ELR (cell line): ENCODE measurements at places on chromosomes 1 and 21.

- DNase-seq, result no peak
These were observed 20.1 kb downstream of the CASZ1 start for GRCh38 chr1:10776190-10776905.

DNA sequence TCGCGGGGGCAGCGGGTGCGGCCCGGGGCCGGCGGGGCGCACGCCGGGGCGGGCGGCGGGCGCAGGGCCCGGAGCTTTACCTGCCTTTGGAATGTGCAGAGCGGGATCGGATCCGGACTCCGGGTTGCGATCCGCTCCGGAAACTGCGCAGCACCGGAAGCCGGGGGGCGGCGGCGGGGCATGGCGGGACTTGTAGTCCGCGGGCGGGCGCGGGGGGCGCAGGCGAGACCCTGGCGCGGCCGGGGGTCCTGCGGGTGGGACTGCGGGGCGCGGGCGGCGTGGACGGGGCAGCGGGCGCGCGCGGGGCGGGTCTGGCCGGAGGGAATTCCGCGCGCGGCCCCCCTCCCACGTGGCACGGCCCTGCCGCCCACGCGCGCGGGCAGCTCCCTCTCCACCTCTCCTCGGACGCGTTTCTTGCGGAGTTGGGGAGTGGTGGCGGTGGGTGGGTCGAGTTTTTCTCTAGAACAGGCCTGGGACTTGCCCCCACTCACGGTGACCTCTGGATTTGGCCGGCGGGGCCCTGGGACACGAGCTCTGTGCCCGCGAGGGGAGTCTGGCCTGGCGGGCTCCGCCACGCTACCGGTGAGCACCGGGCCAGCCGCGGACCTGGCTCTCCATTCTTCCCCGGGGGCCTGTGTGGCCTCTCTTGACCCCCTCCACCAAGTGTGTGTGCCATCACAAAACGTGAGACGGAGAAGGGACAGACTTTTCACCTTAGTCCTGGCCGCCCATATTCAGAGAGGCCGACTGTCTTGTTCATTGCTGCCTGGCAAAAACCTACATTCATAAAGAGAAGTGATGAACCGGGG lies at the start of gene PRDM15:
Gene PRDM15, minus strand, starts transcription at position 155 of the 809 bp plus-strand sequence. CDS start 18,981 bp downstream, outside the sequence.
- peak; percentile 85 for DNase-seq

- DNase-seq, result no peak
These were observed 26.2 kb downstream of the TP73 start for GRCh38 chr1:3678361-3679097.

GRCh38 chr1:156344409-156344808 lies 6.1 kb downstream of the TSACC start:
- no peak for DNase-seq

DNA sequence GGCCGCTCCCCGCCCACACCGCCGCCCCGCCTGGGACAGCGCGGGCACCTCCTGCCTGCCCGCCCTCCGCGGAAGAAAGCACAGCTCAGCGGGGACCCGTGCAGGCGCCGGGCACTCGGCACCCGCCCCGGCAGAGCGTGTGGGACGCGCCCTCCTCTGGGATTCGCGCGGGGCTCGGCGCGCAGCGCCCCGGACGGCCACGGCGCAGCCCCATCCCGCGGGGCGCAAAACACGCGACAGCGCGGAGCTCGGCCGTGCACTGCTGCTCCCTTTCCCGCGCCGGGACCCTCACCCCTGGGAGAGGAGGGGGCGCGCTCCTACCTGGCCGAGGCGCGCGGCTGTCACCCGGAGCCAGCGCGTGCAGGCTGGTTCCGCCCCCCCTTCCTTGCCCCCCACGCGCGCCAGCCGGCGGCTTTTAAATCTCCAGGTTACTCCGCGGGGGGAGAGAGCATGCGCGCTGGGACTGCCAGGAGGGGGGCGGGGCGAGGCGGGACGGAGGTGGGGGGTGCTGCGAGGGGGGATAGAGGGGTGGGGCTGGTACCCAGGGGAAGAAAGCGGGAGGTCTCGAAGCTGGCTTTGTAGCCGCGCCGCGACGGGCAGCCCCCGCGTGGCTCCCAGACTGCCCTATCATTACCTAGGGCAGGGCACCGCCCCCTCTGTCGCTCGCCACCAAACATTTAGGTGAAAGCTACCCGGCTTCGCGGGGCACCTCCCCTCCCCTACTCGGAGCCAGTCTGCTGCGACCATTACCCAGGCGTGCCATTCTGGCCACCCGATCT lies at the start of gene SLC45A3:
Gene SLC45A3, minus strand, starts transcription at position 437 of the 779 bp plus-strand sequence. CDS start 15,853 bp downstream, outside the sequence.
- peak; percentile 44 for DNase-seq

DNA sequence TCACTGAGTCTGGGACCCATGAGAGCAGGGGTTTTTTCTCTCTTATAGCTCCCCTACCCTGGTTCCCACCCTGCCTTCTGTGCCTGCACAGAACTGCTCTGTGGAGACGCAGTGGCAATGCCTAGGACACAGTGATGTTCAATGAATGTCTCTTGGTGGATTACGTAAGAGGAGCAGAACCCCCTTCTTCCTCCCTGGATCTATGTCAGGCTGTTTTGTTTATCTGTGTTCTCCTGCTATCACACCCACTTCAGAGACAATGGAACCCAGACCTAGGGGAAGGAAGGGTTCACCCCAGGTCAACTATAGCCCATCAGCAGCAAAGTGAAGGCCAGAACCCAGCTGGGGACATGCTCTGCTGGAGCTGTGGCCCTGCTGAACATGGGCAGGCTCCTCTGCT lies 2.0 kb downstream of the HPCAL4 start:
- no peak for DNase-seq

- DNase-seq, result peak; percentile 80
These were observed 25.7 kb downstream of the PRMT2 start for GRCh38 chr21:46661211-46661625.

DNA sequence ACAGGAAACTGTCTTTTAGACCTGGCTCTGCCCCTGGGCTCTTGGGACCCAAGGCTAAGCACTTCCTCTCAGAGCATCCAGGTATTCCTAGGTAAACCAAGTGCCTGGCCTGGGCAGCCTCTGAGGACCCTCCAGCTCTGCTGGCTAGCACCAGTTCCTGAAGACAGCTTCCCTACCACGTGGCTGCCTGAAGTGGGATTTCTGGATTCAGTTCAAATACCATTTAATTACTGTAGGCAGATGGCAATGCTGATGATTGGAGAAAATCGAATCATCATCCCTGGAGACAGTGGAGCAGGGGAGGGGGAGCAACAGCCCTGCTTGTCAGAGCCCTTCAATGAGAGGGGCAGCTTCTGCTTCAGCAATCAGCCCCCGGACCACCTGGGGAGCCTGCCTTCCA lies 11.9 kb downstream of the KIF21B start:
- no peak for DNase-seq

DNA sequence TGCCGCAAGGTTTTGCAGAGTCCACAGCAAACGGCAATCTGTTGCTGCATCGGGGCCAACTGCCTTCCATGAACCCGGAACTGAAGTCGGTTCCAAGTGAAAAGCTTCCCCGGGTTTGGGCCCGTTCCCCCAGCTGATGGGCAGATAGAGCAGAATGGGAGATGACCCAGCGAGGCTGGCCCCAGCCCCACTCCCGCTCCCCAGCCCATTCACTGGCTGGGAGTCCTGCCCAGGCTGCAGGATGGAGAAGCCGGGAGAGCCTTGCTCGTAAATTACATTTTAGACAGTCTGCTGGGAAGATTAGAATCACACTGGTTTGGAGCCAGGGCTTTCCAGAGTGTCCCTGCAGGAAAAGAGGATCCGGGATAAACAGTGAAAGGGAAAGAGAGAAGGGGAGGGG lies 31.6 kb upstream of the PAX7 start:
- no peak for DNase-seq

GRCh38 chr1:37497832-37498231 lies 16.7 kb downstream of the MEAF6 start:
- no peak for DNase-seq

GRCh38 chr1:34597877-34598514 lies 156.9 kb upstream of the GJB5 start:
- peak; percentile 41 for DNase-seq

DNA sequence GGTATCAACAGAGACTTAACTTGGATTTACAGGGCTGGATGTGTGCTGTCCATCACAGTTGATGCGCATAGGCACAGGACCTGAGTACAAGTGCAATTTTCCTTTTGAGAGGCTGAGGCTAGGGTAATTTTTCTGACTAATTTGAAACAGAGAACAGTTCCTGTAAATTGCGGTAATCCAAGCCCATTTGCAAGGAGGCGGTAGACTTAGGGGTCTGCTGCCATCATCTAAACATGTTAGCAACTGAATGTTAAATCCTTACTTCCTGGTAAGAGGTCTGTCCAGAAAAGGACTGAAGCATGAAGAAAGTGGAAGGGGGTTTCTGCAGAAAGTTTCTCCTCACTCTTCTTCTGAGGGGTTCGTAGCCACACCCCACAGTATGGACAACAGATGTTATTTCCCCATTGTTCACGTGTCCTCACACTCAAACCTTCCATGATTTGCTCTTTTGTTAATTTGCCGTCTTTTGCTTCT lies 23.7 kb upstream of the C1orf198 start:
- DNase-seq, result no peak

- DNase-seq, result peak; percentile 73
These were observed 46.9 kb upstream of the GNG12 start for GRCh38 chr1:67880056-67880601.

GRCh38 chr1:58833166-58833565 lies 49.3 kb upstream of the JUN start:
- DNase-seq, result no peak

DNA sequence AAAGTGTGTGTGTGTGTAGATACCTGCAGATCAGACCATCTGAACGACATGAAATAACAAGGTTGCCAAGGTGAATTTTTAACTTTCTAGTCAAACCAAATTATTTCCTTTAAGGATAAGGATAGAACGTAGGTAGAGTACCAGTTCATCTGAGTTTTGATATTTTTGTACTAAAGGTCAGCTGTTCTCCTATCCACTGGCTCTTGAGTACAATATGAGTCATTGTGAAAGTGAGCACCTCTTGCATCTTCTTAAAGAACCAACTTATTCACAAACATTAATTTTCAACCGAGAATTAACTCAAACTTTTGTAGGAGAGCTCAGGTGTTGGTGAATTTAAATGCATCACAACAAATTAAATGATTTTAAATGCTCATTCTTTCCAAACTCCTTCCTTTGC lies 71.5 kb downstream of the IFI44 start:
- DNase-seq, result no peak

GRCh38 chr1:16321176-16321867 lies 31.0 kb downstream of the FBXO42 start:
- DNase-seq, result no peak

GRCh38 chr1:86018283-86018923 lies 138.2 kb downstream of the COL24A1 start:
- DNase-seq, result peak; percentile 54

GRCh38 chr1:113456967-113457366 lies 66.7 kb downstream of the MAGI3 start:
- peak; percentile 97 for DNase-seq

DNA sequence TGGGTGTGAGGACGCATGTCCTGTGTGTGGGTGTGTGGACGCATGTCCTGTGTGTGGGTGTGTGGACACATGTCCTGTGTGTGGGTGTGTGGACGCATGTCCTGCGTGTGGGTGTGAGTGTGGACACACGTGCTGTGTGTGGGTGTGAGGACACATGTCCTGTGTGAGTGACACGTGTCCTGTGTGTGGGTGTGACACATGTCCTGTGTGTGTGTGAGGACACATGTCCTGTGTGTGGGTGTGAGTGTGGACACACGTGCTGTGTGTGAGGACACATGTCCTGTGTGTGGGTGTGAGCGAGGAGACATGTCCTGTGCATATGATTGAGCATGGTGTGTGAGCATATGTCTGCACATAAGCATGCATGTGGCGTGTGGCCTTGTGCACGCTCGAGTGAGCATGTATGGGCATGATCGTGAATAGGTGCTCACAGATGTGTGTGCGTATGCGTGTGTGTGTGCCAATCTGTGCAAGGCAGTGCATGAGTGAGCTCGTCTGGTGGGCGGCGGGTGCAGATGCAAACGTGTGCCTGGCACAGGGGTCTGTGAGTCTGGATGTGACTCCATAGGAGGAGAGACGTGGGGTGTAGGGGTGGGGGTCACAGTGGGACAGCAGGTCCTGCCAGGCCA lies 25.3 kb downstream of the MEGF6 start:
- DNase-seq, result no peak

DNA sequence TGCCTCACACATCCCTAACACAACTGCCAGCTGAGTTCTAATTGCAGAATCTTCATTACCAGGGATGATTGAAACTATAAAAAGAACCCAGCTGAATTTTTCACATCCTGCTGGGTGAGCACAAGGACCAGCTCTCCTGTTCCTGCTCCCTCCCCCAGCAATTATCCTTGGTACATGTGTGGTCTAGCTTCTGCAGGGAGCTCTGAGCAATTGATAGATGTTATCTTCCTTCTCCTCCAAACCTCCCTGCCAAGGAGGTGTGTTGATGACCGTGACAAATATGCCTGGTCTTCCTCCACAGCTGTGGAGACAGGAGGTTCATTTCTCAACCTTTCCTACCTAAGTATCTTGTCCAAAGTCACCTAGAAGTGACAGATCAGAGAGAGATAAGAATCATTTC lies 65.3 kb upstream of the MAN1A2 start:
- no peak for DNase-seq

- DNase-seq, result peak; percentile 51
These were observed 870 bp downstream of the STRIP1 start for GRCh38 chr1:110035236-110035752.

DNA sequence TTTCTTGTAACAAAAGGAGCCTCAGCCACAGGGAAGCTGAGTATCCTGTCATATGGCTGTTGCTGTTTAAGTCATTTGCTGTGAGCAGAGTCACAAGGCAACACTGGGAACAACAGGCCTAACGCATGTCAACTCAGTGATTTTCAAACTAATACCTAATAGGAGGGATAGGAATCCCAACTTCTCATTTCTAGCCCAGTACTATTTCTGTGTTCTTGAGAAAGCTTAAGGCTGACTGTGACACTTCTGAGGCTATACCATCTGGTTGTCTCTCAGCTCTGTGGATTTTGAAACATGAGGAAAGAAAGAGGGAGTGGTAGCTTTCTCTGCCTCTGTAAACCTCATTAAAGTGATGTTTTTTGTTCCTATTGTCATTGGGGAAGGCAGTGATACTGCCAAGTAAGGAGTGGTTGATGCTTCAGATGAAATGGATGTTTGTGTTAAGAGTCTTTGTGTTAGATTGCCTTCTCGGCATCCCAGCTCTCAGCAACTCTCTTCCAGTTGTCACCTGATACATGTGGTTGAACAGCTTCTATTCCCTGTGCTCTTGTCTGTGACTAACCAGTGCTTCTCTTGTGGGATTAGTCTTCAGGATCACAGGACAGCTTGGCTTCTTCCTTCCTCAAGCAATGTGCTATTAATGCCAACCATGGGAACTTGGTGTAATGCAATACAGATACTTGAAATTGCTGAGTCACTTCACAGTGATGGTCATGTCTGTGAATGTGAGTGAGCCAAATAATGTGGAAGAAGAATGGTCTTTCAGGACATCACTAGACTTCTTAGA lies 166.8 kb upstream of the IVNS1ABP start:
- DNase-seq, result peak; percentile 79

DNA sequence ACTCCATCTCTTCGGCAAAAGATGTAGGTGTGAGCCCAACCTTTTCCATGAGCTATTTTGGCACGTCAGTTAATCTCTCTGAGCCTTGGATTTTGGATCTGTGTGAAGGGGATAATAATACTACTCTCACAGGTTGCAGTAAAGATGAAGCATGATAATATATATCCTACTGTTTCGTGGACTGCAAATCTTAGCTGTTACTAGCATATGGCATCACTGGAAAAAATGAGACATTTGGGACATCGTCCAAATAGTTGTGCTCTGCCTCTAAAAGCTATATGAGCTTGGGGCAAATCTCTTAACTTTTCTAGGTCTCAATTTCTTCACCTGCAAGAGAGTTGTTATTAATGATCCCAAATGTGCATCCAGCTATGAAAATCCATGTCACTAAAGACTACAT lies 147.4 kb upstream of the ZRANB2 start:
- DNase-seq, result no peak
